Stimulated activated CD8-positive, alpha-beta memory T cell treated with anti-CD3 and anti-CD28 coated beads, Interleukin-4, amount 100 ng/mL, for 4 hours (primary cell): ENCODE measurements at places on chromosomes 4 and X.

DNA sequence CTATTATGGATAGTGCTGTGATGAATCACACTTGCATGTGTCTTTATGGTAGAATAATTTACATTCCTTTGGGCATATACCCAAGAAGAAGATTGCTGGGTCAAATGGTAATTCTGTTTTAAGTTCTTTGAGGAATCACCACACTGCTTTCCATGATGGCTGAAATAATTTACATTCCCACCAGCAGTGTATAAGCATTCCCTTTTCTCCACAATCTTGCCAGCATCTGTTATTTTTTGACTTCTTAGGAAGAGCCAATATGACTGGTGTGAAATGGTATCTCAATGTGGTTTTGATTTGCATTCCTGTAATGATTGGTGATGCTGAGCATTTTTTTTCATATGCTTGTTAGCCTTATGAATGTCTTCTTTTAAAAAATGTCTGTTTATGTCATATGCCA is 1120.2 kb downstream of the ARAP2 start:
- no peak for DNase-seq

DNA sequence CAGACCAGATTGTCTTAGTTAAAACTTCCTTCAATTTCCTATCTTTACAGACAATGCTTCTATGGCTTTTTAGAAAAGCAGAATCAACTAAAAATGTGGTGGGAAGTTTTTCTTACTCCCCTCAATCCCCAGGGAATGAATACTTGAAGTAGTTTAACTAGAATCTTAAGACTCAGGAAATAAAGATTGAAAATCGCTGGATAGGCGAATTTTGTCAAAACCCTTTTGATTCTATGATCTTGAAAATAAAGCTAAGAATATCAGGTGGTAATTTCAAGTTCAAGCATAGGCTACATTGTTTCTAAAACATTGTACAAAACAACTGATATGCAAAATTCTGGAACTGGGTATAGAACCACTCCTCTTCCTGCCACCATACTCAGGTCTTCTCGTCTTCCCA is 276.5 kb upstream of the GK2 start:
- DNase-seq = no peak

DNA sequence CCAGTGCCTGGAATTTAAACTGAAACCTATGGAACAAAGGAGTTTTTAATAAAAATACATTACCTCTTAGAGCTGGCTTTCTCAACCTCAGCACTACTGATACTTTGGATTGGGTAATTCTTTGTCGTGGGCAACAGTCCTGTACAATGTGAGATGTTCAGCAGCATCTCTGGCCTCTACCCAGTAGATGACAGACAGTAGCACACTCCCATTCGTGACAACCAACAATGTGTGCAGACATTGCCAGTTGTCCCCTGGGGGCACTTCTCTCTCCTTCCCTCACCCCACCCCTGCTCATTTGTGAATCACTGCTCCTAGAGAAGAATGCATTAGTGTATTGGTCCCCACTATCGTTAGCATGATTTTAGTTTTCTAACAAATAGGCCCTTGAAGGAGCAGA is 16.2 kb downstream of the GPAT3 start:
- no peak for DNase-seq

- DNase-seq = no peak
Measured at GRCh38 chr4:153151535-153152455, 52.4 kb upstream of the TRIM2 start.

DNA sequence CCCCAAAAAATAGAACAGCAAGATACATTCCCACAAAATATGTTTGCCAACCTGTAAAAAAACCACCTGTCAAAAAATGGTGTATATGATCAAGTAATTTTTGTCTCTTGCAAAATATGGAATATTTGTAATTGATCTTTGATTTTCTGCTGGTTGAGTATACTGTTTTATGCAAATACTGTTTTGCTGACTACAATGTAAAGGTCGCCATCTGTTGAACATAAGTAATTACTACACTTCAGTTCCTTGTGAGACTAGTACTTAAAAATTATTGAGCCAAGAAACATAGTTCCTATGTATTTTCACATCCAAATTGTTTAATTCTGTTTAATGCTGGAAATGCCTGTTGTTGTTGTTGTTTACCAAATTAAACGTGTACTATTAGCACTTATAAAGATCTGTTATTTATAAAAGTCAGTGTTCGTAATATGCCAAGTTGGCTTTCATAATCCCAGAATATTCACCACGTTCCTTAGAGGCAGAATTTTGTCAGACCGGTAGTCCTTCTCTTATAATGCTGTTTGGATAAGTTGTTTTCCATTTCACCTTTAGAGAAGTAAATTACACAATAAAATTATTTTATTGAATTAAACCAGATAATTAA is 144.2 kb downstream of the PDLIM5 start:
- no peak for DNase-seq

- no peak for DNase-seq
Measured at GRCh38 chr4:155745984-155746383, 12.8 kb upstream of the GUCY1B1 start.
